ENCODE measurements at places on chromosomes 11 and 22.

GRCh38 chr22:49850959-49851802, 2.5 kb upstream of the ZBED4 start:
- DNase-seq: no peak

DNA sequence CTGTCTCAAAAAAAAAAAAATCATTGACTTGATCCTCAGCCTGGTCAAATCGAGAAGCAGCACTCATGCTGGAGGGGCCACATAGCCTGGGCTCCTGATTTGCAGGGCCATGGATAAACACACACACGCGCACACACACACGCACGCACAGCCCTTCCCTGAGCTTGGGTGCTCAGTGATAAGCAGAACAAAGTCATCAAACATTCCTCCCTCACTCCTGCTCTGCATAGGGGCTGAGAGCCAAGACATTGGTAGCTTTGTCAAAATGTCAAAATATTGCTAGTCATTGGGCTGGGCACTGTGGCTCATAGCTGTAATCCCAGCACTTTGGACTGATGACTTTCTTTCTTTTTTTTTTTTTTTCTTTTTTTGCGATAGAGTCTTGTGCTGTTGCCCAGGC, 34.0 kb upstream of the A4GALT start:
- no peak for DNase-seq

DNA sequence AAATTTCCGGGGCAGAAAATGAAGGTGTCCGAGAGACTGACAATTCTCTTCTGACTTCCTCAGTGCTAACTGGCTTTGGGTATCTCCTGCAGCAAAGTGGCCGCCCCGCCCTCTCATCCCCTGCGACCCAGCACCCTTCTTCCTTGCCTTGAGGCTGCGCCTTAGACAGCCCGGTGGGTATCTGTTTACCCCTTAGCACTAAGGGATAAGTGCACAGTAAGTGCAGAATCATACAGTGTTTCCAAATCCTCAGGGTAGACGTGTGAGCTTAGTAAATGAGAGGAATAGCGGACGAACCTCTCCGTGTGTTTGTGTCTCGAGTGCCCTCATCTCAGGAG, 368 bp upstream of the CHORDC1 start:
- no peak for DNase-seq

DNA sequence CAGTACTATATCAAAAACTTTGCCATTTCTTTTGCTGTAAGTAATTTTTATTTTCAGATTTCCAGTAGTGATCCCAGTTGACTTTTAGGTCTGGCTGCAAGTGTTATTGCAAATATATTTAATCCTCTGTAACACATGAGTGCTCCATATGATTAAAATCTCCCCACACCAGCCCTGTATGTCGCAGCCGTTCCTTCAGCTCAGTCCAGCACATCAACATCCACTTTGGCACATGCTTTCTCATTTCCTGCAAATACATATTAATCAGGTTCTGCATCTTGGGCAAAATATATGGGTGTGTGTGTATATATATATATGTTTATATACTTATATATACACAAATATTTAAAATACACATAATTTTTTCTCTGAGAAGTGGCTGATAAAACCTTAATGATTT, 919.5 kb downstream of the JRKL start:
- no peak for DNase-seq

- DNase-seq: no peak
Observed at GRCh38 chr22:28044546-28045173, 125.6 kb upstream of the PITPNB start.

- no peak for DNase-seq
Observed at GRCh38 chr11:86143087-86144030, 74.5 kb upstream of the PICALM start.

GRCh38 chr22:41505511-41506220, 36.7 kb downstream of the ACO2 start:
- DNase-seq: no peak

GRCh38 chr11:2175659-2176058, 4.0 kb upstream of the TH start:
- DNase-seq: no peak

DNA sequence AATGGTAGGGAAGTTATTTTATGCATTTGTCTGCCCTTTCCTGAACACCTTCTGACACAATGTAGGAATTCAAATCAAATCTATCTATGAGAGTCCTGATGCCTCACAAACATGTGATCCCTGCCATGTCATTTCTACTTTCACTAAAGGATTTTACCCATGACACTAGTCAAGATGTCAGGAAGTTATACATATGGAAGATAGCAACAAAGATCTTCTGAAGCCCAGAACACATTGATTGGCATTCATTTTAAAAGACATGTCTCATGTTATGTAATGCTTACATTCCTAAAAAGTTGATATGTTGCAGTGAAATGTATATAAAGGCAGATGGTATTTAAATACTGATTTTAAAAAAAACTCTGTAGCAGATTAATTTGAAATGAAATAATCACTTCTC, 61.5 kb downstream of the FAM76B start:
- no peak for DNase-seq

- no peak for DNase-seq
Observed at GRCh38 chr11:118319337-118319707, 14.8 kb downstream of the CD3E start.

- no peak for DNase-seq
Observed at GRCh38 chr11:48154151-48154550, 62.5 kb upstream of the OR4B1 start.

- DNase-seq: no peak
Observed at GRCh38 chr22:47369431-47370015, 607.1 kb downstream of the TBC1D22A start.

DNA sequence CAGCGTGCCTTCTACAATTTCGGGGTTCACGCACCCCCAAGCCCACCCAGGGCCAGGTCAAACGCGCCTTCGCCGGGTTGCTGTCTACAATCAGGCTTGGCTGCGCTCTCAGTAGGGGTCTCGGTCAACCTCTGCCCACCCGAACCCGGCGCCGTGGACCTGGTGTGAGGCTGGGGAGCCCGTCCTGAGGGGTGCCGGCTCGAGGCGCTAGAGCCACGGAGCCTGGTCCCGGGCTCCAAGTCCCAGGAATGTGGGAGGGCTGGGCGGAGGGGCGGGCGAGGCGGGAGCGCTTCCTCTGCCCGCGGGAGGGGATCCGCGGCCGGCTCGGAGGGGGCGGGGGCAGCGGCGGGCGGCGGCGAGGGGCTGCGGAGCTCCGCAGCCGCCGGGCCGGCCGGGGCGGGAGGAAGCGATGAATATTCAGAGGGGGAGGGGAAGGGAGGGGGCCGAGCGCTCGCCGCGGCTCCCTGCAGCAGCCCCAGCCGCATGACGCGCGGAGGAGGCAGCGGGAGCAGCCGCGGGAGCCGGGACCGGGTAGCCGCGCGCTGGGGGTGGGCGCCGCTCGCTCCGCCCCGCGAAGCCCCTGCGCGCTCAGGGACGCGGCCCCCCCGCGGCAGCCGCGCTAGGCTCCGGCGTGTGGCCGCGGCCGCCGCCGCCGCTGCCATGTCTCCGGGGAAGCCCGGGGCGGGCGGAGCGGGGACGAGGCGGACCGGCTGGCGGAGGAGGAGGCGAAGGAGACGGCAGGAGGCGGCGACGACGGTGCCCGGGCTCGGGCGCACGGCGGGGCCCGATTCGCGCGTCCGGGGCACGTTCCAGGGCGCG, at the start of gene PTPRJ:
TSS of gene PTPRJ (plus strand) at position 472 of the 819 bp plus-strand sequence. CDS start 354 bp downstream, outside the sequence.
- DNase-seq: no peak
